NCI-H2081 (cell line): ENCODE measurements at places on chromosomes 11 and 22.
A peak's percentile ranks its signal among the peaks of the same experiment; 100 is the strongest.

- no peak for DNase-seq
Observed at GRCh38 chr22:23722160-23722559, 28.8 kb downstream of the ZNF70 start.

DNA sequence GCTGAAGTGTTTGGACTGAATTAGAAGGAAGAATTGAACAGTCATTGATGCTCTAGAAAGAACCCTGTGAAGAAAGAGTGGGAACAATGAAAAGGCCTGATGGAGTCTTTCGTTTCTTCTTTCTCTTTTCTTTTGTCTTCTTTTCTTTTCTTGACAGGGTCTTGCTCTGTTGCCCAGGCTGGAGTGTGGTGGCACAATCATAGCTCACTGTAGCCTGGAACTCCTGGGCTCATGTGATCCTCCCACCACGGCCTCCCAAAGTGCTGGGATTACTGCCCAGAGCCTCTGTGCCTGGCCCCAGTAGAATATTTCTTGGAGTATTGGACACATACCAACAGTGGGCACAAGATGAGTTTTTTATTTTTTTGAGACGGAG, 1.1 kb downstream of the FEN1 start:
- no peak for DNase-seq

DNA sequence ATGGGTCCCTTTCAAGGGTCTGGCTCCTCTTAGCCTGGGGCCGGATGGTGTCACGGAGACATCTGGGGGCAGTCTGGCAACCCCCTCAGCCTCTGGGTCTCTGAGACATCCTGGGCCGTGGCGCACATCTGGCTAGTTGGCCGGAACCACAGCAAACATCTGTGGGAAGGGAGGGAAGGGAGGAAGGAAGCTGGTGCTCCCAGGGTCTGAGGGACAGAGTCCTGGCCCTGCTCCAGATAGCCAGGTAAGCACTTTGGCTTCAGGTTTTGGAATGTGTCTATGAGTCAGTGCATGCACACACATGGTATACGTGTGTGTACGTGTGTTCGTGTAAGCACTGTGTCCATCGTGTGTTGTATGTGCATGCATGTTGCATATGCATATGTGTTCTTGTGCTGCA, 225.1 kb downstream of the MN1 start:
- DNase-seq: no peak

GRCh38 chr11:40215556-40215955, 1243.9 kb downstream of the LRRC4C start:
- no peak for DNase-seq

- DNase-seq: peak; percentile 74
Observed at GRCh38 chr11:46529095-46529905, 64.5 kb downstream of the AMBRA1 start.

DNA sequence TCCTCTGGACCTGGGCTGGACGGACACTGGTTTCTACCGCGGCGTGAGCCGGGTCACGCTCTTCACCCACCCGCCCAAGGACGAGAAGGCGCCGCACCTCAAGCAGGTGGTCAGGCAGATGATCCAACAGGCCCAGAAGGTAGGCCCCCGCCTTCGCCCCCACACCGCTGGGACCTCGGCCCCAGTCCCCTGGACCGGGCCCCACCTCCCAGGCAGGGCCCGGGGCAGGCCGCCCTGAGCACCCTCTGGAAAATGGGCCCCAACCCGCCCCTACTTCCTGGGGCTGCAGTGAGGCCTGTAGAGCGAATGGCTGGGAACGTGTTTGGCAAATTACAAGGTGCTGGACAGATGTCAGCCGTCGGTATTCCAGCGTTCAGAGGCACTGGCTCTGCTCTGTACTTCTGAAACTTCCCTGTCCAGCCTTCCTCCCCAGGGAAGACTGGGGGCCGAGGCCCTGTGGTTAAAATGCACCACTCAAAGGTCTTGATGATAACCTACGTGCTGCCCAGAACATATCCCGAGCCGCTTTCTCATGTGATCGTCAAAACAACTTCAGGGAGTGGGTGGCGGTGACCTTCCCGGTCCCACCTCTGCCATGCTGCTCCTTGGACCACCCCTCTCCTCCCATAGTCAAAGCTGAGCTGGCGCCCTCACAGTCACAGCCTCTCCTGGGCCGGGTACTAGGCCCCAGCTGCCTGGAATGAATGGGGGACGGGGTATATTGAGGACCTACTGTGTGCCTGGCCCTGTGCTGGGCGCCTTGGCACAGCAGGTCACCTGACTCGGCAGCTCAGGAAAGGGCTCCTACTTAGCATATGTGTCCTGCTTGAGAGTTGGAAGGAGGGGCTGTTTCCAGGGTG, 869 bp downstream of the FAM83F start:
- peak; percentile 5 for DNase-seq

DNA sequence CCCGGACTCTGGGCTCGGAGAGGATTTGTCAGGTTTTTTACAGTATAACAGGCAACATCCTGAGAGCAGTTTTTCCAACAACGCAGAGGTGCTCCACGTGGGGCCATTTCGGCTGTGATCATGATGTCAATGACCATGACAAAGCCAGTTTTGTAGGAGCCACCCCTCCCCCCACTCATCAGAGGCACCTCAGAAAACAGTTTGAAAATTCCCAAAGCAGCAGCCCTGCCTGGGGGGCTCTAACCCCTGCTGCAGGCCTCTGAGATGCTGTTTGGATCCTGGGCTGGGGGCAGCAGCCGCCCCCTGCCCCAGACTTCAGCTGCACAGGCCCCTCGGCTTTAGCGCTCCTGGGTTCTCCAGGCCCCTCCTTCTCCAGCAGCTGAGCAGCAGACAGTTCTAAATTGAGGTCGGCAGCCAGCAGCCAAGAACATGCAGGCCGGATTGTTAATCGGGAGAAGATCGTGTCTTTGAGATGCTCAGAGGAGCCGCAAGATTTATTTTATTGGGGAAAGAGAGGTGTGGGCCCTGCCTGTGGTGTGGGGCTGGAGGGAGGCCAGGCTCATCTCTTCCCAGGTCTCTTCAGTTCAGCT, 19.4 kb downstream of the NFAM1 start:
- DNase-seq: no peak

- DNase-seq: no peak
Observed at GRCh38 chr22:20904008-20904979, 12.9 kb upstream of the CRKL start.

- no peak for DNase-seq
Observed at GRCh38 chr11:1271002-1271401, 38.4 kb downstream of the TOLLIP start.

GRCh38 chr11:81941998-81942397, 791.7 kb downstream of the FAM181B start:
- no peak for DNase-seq

GRCh38 chr11:46236918-46237247, 40.6 kb upstream of the CREB3L1 start:
- DNase-seq: no peak

- DNase-seq: no peak
Observed at GRCh38 chr11:123197711-123198110, 2.7 kb upstream of the CLMP start.

DNA sequence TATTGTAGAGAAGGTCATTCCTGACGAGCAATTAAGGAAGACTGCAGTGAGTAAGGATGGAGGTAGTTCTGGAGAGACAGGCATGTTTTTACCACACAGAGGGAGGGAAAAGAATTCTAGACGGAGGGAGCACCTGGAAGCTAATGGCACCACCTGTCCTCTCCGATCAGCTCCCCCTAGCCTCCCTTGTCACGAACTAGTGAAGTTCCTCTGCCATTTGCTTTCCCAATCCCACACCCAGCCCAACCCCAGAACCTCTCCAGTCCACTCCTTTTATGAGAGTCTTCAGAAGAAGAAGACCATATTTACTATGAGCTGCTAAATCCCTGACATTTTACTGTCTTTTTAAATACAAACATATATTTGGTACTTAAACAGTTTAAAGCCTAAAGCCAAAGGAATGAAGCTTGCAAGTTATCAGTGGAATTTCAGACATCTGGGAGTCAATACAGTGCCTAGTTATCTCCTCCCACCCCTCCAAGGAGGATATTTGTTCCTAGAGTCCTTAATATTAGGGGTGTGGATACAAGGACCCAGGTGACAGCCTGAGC, 46.1 kb upstream of the HSPA8 start:
- no peak for DNase-seq

DNA sequence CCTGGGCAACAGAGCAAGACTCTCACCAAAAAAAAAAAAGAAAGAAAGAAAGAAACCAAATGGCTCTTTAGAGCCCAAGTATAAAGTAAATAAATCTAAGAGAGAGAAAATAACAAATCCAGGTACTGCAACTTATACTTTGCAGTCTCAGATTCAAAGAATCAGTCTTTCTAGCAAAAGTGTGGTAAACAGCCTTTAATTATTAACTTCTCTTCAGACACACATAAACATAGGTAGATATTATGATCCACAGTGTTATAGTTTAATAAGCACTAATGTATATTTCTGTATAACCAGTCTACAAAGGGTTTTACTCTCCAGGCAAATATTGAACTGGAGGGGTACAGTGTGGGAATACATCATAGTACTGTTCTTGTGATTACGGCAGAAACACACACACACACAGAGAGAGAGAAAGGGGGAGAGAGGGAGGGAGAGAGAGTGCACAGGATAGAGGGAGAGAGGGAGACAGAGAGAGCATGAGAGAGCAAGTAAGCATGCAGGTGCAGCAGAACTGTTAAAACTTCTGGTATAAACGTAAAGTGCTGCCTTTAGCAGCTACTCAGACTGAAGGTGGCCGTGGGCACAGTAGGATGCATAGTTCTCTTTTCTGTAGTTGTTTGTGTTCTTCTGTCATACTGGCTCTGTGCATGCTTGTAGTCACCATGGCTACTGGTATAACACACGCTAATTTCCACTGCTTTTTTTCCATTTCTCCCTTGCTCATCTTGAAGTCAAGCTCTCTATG, 32.3 kb downstream of the MTMR2 start:
- no peak for DNase-seq

DNA sequence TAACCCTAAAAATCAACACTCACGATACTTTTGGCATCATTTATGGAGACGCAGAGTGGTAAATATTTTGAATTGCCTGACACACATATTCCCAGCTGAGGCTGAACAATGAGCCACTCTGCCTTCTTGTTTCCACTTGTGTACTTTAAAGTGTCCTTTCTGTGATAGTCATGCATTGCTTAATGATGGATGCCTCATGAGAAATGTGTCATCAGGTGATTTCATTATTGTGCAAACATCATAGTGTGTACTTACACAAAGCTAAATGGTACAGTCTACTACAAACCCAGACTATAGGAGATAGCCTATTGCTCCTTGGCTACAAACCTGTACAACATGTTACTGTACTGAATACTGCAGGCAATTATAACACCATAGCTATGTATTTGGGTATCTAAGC, 44.2 kb downstream of the MRE11 start:
- peak; percentile 62 for DNase-seq

DNA sequence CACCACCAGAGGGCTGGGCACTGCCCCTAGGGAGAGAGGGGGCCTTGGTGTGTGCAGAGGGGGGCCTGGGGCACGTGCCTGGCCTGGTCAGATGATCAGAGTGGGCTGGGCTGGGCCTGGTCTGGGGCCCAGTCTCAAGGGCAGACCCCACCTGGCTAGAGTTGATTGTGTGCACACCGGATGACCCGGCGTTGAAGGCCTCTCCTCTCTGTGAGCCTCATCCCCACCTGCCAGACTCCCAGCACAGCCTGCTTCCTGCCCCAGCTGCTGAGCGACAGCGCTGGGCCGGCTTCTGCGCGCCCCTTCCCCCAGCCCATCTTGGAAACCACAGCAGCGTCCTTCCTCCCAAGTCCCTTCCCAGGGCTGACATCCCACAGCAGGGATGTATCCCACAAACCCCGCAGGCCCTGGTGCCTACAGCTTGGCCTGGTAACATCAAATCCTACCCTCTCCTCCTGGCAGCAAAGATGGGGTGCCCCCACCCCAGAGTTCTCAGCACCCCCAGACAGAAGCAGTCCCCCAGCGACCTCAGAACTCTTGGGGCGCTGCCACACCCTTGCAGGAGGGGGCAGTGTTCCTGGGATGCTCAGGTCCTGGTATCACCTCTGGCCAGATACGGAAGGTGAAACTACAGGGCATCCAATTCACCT, 11.0 kb upstream of the TSSC4 start:
- no peak for DNase-seq

DNA sequence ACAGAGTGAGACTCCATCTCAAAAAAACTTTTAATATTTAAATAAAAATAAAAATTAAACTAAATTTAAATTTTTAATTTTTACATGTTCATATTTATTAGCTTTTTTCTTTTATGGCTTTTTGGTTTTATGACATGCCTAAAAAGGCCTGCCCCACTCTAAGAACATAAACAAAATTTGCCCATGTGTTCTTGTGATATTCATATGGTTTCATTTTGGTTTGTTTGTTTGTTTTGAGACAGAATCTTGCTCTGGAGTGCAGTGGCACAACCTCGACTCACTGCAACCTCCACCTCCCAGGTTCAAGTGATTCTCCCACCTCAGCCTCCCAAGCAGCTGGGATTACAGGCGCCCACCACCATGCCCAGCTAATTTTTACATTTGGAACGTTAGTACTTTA, 27.7 kb downstream of the SUSD2 start:
- DNase-seq: no peak

DNA sequence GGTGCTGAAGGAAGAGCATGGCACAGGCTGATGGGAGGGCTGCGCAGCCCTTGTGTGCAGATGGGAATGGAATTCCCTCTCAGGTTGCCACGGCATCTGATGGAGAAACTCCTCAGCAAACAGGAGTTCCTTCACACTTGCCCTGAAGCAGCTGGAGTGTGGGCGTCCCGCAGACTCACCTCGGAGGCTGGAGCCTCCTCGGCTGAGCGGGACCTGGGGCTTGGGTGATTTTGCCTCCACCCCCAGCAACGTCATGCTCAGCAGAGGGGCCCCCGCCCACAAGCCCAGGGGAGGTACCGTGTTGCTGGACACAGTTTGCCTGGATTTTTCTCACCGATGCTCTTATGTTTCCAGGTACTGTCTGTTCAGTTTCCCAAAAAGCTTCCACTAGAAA, 63.4 kb downstream of the MYO7A start:
- DNase-seq: no peak

DNA sequence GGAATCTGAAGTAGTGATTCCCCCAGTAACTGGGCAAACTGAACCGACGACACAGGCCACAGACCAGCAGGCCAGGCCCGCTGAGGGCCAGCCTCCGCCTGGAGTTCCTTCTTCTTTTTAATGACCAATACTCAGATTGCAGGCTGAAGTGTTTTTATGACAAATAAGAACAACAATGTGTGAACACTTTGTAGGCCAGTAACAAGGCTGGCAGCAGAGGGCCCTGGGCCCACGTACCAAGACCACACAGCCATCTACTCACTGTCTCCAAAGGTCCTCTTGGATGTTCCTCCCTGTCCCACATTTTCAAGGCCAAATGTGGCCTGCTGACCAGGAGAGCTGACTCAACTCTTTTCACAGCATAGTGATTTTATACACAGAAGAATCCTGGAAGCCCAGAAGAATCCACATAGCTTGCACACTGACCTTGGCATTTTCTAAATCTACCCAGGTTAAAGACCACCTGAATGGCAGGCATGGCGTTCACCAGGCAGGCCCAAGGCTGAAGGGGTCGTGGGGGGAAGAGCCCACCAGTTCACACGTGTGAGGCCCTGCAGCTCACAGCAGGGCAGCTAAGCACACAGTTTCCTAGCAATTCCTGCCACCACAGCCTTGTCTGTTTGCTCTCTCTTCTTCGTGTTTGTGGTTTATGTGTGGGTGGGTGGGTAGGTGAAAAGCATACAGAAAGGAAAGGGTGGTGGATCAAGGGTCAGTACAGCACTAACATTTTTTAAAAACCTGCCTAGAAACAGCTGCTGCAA, 13.3 kb downstream of the SMCO4 start:
- DNase-seq: no peak
